NCI-H2081 (cell line): ENCODE measurements at places on chromosomes 2 and 18.

- DNase-seq: no peak
Observed at GRCh38 chr2:85684380-85684779, 9.8 kb upstream of the GNLY start.

GRCh38 chr2:98468621-98469236, 24.1 kb downstream of the INPP4A start:
- no peak for DNase-seq

- DNase-seq: no peak
Observed at GRCh38 chr18:27312853-27313252, 127.7 kb upstream of the CHST9 start.

- peak; percentile 36 for DNase-seq
Observed at GRCh38 chr2:221649051-221649775, 77.1 kb upstream of the EPHA4 start.

GRCh38 chr18:53948991-53949390, 275.5 kb downstream of the MBD2 start:
- no peak for DNase-seq

- no peak for DNase-seq
Observed at GRCh38 chr2:121094101-121094500, 190.9 kb downstream of the TFCP2L1 start.
